ENCODE measurements at places on chromosomes 11 and 22.

DNA sequence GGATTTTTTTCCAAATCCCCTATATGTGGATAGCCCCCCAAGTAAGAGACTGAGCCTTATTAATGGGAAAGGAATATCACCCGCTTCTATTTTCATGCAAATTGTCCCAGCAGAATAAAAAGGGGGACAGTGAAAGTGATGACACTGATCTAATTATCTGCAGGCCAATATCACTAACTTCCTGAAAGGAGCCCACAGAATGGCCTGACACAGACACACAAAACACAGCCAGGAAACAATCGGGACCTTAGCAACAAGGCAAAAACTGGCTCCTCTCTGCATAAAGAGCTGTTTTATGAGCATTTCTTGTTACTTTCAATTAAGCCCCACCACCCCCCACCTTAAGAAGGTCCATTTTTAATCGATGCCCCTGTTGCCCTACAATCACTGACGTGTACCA is 54.3 kb upstream of the FAM181B start:
- no peak for DNase-seq

DNA sequence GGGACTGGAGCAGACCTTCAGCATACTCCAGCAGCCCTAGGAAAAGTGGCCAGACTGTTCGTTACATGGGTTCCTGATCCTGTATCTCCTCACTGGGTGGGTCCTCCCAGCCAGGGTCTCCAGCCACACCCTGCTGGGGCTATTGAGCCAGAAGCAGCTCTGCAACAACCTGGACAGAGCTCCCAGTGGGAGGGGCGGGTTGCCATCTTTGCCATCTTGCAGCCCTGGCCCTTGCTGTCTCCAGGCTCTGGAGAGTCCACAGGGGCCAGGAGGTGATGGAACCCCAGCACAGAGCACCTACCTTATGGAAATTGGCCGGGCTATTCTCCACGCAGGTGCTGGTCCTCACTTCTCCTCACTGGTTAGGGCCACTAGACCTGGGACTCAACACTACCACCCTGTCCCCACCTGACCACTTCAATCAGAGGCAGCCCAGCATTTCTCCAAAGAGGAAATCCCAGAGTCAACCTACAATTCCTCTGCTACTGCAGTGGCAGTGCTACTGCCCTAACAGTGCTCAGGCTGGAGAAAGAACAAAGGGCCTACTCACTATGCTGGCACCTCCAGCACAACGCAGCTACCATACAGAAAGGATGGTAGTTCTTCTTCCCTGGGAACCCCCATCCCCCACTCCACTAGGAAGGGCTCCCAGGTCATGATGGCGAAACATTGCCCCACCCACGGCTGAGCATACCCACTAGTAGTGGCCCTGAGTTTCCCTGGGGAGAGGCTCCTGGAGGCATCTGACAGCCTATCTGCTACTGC is 290.2 kb upstream of the NCAM1 start:
- no peak for DNase-seq

DNA sequence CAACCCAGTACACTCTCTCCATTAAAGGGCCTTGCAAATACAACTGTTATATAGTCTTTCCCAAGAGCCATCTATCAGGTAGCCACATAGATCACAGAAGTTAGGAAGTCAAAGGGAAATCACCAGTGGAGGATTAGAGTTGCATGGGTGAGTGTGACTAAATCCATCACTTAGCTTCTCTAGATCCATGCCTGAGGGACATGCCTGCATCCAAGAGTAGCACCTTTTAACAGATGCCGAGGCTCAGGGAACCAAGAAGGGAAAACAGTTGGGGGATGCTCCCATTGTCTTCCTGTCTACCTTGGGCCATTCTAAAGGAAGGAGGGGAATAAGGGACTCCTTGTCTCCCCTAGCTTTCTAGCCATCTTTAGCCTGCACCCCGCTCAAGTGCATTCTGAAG is 77.9 kb downstream of the XRRA1 start:
- no peak for DNase-seq

DNA sequence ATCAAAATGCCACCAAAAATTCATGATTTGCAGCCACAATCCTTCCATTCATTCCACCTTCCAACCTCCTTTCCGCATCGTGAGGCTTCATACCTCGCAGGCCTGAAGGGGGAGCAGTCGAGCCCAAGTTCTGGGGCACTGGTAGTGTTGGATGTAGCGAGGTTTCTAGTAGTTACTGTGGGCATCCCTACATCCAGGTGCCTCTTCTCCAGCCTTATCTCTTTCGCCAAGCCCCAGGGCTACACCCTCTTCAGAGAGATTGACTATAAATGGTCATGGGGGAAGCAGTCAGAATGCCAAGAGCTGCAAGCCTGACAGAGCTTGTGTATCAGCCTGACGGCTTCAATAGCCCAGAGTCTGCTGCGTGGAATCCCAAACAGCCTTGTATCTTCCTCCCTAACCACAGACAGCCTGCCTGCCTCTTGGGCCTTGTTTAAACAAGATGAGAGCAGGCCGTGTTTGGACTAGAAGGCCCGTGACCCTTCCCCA is 28.9 kb downstream of the CLMP start:
- DNase-seq = peak; percentile 63

Measured in AG10803 (cell line).